ENCODE measurements at places on chromosomes 12 and 14.

- DNase-seq: no peak
These were observed 135.0 kb downstream of the NCOR2 start for GRCh38 chr12:124432376-124432775.

GRCh38 chr14:74919421-74920165 is 3.5 kb downstream of the RPS6KL1 start:
- DNase-seq: no peak

DNA sequence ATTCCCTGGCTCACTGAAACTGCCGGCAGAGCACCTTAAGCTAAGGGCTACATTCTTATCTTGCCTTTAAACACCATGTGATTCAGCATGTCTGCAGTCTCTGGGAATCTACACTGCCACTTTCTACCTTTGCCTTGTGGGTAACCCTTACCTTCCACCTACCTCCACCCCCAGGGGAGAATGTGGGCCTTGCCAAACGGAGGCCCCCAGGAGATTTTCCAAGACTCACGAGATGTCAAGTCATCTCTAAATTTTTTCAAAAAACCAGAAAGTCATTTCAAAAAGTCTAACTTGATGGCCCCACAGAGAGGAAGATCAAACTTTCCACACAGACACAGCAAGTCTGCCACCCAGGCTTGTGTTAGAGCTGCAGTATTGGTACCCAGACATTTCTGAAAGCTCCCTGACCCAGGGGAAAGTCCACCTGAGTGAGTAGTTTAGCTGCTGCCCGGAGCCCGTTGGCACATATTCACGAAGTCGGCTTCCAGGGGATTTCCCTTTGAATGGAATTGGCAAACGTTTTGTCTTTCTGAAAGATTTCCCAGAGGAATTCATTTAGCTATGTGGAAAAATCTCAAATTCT is 4.7 kb upstream of the PSMA6 start:
- no peak for DNase-seq

GRCh38 chr14:74441113-74441512 is 15.1 kb upstream of the SYNDIG1L start:
- DNase-seq: no peak

DNA sequence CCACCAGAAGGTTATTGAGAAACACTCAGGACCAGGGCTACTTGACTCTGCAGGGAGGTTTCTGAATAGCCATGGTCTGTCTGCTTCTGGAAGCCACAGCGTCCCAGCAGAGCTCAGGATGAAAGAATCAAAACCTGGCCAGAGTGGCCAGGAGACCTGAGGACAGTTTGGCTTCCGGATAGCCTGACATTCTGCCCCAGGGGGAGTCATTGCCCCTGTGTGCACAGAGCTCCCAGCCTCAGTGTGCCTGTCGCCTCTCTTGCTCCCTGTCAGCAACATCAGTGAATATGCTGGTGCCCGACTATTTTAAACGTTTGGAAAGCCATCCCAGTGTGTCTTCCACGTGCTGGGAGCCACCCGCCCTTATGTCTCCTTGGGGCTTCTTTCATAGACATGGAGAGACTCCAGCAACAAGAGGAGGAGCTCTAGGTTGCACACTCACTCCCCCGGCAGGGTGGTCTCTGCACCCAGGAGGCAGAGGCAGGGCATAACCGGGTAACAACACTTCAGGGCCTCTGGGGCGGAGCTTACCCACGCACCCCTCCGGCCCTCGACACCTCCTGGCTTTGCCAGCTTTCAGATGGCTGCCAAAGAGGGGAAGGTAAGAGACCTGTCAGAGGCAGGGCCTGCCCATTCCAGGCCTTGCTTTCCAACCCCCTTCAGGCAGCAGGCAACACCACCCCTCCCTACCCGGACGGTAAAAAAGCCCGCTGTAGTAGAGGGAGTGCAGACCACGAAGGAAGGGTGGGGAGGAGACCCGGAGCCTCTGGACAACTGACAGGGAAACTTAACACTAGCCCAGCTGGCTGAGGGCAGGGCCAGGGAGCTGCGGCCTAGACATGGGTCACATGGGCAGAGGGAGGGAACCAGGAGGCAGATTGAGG is 19.0 kb upstream of the SLC6A12 start:
- DNase-seq: no peak

- DNase-seq: no peak
These were observed 10.1 kb upstream of the BTG1 start for GRCh38 chr12:92155733-92156132.

GRCh38 chr12:4159851-4160250 is 113.7 kb upstream of the CCND2 start:
- DNase-seq: no peak

GRCh38 chr14:65997347-65997746 is 488.8 kb upstream of the CCDC196 start:
- DNase-seq: no peak

DNA sequence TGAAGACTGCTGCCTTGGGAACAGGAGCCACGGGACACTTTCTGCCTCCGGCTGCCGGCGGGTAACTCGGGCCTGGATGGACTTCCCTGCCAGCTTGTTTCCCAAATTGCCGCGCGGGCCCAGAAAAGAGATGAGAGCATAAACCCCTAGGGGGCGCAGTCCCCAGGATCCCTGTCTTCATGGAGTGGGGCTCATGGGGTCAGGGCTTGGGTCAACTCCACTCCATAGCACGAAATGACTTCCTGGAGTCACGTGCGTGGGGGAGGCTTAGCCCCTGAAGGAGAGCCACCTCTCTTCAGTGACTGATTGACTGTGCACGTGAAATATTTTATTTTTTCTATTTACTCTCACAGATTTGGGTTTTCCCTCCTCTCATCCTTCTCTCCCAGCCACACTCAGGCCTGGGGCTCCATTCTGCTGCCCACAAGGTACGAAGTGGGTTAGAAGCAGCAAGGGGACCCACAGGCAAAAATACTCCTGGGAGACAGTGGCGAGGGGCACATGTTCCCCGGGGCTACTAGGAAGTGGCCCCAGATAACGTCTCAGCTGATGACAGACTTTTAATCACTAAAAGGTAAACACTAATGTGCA is 10.0 kb downstream of the PGF start:
- no peak for DNase-seq

DNA sequence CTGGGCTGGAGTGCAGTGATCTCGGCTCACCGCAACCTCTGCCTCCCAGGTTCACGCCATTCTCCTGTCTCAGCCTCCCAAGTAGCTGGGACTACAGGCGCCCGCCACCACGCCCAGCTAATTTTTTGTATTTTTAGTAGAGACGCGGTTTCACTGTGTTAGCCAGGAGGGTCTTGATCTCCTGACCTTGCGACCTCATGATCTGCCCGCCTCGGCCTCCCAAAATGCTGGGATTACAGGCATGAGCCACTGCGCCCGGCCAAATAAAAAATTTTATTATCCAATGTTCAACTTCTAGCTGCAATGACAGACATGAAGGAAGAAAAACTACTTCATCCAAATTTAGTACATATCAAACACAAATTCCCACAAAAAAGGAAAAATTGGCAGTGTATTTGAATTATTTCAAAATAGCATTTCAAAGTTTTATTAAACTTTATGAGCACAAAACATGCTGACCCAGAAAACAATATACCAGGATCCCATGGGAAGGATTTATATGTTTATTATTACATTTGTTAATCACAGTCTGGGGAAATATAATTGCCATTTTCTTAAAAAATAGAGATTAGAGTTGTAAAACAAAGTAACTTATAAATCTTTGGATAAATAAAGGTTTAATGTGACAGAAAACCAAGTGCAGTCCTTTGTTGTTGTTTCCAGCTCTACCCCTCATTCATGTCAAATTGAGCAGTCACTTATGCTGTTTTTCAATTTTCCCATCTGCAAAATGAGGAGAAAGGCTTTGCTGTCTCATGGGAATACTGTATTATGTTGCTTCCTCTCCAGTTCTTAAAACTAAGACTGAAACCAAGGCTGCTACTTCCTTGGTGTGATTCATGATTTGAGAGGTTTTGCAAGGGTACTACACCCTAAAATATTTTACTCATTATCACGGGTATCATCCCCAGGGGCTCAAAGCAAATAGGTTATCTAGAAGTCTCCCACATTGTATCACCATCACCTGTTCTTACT is 155.2 kb upstream of the AVPR1A start:
- no peak for DNase-seq

- DNase-seq: no peak
These were observed 448.4 kb downstream of the MDGA2 start for GRCh38 chr14:47226877-47227520.

GRCh38 chr14:65482757-65483438 is 70.4 kb downstream of the FUT8 start:
- DNase-seq: no peak

DNA sequence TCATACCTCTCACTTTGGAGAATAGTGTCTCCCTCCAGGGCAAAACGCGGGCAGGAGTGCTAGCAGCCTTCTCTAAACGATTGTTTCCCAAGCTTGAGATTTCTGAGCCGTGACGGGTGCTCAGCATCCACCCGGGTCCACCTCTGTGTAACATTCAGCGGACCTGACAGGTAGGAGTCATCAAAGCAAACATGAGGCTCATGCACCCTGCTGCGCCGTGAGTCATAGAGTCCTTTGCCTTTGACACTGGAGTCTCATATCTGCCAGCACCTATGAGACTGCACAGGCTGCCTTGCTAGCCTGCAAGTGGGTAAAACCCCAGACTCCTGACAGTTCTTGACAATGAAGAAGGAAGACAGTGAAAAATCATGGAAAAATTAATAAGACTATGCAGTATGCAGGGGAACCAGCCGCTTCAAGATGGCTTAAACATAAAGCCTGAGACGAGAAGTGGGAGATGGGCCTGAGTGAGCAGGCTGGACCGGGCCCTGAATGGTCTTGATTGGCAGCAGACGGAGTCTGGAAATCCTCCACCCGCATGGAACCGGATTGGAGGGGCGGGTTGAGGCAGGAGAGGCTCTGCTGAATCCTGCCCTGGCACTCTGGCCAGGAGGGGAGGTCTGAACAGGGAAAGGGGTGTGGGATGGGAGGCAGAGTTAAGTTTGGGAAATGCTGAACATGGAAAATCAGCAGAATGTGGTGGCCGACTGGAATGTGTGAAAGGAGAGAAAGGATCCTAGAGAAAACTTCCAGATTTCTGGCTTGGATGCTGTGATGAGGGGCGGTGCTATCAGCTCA is 54.2 kb downstream of the LGMN start:
- no peak for DNase-seq

- no peak for DNase-seq
These were observed 167.1 kb downstream of the TBX5 start for GRCh38 chr12:114238808-114239207.

DNA sequence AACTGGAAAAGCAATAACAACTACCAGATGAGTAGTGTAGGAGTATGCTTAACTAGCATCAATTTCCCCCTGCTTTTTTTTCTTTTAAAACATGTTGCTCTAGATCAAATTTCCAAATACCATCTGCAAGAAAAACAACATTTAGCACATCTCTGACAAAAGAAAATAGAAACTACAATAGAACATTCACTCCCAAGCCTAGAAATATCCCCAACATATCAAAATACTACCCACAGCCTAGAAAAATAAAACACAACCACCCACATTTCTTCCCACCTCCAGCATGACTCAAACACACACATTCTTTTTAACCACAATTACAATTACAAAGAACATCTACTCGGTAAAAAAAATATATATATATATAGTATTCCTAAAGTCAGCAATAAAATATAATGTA is 120.0 kb downstream of the PPFIA2 start:
- DNase-seq: no peak

- no peak for DNase-seq
These were observed 61.8 kb downstream of the PITPNM2 start for GRCh38 chr12:123089140-123089539.

DNA sequence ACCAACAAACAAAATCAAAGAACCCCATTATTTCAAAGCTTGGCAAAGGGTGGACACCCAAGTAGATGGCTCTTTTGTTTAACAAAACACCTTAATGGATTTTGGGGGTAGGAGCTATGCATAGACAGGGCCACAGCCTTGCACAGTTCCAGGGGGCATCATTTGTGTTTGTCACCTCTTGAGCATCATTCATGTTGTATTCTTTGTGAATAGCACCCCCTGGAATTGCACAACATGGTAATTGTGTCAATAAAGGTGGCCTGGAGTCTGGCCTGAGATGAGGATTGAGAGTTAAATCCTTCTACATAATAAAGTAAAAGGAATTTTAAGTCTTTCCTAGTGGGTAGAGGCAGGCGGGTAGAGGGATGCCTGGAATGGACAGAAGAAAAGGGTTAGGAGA is 3.3 kb upstream of the FRS2 start:
- no peak for DNase-seq

DNA sequence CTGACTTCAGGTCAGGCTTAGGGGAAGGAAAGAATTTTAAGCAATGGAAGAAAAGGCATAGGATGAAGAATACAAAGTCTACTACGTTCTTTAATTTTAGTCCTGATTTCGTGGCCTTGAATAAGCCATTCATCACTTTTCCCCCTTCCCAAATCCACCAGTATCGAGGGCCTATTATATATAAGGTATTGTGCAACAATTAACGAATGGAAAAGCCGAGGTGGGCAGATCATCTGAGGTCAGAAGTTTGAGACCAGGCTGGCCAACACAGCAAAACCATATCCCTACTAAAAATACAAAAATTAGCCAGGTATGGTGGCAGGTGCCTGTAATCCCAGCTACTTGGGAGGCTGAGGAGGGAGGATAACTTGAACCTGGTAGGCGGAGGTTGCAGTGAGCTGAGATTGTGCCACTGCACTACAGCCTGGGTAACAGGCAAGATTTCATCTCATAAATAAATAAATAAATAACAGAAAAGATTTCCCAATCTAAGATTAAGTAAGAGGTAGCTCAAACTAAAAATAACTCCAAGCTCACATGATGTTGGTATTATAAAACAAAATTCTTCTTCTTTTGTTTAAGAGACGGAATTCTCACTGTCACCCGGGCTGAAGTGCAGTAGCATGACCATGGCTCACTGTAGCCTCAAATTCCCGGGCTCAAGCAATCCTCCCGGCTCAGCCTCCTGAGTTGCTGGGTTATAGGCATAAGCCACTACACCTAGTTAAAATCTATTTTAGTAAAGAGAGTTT is 58.3 kb upstream of the NR2C1 start:
- DNase-seq: no peak

- DNase-seq: peak; percentile 45
These were observed 5.9 kb downstream of the GPR84 start for GRCh38 chr12:54358191-54358944.

DNA sequence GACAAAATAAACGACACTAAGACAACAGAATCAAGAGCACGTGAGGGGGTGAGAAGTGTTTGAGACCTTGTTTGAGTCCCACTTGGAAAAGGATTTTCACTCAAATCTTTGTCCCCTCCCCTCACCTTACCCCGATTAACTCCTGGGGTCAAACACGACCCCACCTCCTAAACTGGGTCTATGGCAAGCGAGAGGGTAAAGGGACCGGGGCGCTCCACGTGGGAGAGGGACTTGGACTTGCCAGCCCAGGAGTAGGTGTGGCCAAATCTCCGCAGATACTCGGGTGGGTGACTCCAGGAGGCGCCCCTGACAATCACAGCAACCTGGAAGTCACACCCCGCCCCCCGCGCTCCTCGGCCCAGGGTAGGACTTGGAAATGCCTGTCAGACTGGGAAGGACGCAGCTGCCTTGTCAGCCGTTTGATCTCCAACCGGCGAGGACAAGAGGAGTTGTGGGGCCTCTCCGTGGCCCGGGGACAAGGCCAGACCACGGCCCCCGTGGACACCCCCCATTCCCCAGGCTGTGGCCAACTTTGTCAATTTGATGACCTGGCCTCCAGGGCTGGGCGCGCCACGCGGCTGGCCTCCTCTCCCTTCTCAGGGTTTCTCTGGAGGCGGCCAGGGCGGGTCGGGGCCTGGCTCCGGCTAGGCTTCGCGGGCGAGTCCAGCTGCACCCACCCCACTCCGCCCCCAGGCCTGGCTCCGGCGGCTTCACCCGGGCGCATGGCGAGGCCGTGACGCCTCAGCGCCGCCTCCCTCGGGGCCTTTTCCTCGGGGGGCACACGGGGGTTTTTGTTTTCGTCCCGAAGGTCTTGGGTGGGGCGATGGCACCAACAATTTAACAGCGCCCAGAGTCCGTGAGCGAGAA is 1.1 kb upstream of the BCL11B start:
- no peak for DNase-seq

- no peak for DNase-seq
These were observed 4.6 kb upstream of the KLRC1 start for GRCh38 chr12:10457760-10458159.
